ENCODE measurements at places on chromosomes 12 and 14.

DNA sequence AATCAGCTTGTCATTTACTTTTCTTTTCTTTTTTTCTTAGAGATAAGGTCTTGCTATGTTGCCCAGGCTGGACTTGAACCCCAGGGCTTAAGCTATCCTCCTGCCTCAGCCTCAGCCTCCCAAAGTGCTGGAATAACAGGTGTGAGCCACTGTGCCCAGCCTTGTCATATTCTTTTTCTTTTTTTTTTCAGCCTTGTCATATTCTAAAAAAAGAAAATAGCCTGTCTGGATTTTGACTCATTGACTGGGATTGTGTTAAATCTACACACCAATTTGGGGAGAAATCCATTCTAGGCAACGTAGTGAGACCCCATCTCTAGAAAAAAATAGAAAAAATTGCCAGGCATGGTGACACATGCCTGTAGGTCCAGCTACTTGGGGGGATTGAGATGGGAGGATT is 24.1 kb downstream of the ATP5MC2 start:
- DNase-seq, result no peak

DNA sequence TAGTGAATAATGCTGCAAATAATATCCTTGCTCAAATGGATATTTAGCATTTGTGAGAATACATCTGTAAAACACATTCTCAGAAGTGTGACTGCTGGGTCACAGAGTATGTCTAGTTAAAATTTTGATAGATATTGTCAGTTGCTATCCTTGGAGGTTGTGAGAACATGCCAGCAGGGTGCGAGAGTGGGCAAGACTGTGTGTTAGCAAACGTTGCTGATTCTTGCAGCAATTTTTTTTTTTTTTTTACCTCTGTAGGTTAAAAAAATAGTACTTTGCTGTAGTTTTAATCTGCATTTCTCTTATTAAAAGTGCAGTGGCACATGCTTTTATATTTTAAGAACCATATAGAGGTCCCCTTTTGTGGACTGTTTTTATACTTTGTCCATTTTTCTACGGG is 4.5 kb upstream of the NYNRIN start:
- no peak for DNase-seq

- DNase-seq, result no peak
These were observed 16.4 kb downstream of the TRMT61A start for GRCh38 chr14:103545219-103545914.

DNA sequence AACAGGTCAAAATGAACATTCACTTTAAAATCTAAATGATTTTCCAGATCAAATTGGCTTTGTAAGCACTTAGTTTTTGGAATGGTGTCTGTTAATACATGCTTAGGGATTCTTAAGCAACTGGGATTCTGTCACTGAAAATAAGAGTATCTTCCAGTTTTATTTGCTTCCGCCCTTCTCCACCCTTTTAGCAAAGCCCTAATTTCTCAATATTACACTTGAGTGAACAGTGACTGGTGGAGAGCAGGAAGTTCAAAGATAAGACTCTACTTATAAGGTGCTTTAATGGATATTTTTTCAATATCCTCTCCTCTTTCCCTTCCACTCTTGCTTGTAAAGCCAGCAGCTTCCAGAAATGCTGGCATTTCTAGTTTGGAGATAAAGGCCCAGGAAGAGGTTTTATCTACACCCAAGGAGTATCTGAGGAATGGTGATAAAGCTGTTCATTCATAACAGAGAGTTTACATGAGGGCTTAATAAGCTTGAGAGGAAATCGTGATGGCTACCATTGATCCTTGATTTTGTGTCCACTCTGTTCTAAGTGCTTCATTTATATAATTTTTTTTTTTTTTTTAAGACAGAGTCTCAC is 265.9 kb upstream of the PRICKLE1 start:
- no peak for DNase-seq

GRCh38 chr14:101215266-101215665 is 311.7 kb upstream of the RTL1 start:
- no peak for DNase-seq

GRCh38 chr12:55717011-55718007 is 1.5 kb downstream of the BLOC1S1 start:
- no peak for DNase-seq

DNA sequence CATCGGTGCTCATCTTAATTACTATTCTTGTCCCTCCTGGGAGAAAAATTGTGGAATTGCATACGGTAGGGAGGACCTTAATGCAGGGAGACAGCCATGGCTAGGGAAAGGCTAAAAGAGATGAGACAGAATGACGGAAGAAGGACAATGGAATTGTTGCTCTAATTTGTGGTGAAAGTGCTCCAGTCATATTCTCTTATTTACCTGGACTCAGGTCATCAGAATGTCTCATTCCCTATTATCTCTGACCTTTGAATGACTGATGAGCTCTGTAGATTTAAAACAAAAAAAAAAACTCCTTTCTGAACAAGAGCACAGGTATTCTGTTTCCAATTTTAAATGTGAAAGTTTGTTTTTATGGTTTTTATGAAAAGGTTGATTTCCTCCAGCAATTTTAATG is 8.6 kb upstream of the EPS8 start:
- no peak for DNase-seq

DNA sequence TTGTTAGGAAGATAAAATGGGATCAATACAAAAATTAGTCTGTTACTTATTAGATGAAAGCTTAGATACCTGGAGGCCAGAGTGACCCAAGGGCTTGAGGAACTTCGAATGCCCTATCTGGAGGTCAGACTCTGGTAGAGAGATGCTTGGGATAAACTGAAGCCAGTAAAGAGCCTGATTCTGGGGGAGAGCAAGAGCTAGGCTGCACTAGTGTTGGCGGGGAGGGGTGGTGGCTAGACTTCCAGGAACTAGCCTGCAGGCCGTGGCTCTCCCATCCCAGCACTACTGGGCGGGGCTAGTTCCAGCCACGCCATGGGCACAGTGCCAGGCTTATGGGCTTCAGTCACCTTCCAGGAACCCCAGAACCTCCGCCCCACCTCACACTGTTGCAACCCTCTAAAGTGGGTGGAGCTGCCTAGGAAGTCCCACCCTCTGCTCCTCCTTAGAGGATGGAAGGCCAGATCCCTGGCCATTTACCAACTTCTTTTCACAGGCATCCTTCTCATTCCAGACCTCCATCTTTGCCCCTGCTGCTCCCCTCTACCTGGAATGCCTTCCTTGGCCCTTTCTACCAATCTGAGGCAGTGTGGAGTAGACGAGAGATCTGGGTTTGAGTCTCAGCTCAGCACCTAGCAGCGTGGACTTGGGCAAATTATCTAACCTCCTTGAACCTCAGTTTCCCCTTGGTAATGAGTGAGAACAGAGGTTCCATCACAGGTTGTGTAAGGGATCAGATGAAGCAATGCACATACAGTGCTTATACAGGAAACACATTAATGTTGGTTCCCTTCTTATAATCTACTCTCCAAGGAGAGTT is 6.3 kb upstream of the NFE2 start:
- no peak for DNase-seq

DNA sequence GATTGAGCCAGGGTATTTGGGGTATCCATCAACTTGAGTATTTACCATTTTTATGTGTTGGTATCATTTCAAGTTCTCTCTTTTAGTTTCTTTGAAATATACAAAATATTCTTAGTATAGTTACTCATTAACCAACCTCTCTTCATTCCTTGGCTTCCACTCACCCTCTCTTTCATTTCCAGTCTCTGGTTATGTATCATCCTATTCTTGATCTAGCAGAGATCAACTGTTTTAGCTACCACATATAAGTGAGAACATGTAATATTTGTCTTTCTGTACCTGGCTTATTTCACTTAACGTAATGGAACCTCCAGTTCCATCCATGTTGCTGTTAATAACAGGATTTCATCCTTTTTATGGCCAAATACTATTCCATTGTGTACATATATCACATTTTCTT is 86.9 kb downstream of the DACT1 start:
- no peak for DNase-seq

GRCh38 chr12:110639336-110640141 is 25.6 kb downstream of the TCTN1 start:
- DNase-seq, result no peak

- no peak for DNase-seq
These were observed 152.1 kb upstream of the PLEKHG7 start for GRCh38 chr12:92550661-92551060.

GRCh38 chr14:96117101-96117897 is 78.1 kb downstream of the C14orf132 start:
- no peak for DNase-seq

DNA sequence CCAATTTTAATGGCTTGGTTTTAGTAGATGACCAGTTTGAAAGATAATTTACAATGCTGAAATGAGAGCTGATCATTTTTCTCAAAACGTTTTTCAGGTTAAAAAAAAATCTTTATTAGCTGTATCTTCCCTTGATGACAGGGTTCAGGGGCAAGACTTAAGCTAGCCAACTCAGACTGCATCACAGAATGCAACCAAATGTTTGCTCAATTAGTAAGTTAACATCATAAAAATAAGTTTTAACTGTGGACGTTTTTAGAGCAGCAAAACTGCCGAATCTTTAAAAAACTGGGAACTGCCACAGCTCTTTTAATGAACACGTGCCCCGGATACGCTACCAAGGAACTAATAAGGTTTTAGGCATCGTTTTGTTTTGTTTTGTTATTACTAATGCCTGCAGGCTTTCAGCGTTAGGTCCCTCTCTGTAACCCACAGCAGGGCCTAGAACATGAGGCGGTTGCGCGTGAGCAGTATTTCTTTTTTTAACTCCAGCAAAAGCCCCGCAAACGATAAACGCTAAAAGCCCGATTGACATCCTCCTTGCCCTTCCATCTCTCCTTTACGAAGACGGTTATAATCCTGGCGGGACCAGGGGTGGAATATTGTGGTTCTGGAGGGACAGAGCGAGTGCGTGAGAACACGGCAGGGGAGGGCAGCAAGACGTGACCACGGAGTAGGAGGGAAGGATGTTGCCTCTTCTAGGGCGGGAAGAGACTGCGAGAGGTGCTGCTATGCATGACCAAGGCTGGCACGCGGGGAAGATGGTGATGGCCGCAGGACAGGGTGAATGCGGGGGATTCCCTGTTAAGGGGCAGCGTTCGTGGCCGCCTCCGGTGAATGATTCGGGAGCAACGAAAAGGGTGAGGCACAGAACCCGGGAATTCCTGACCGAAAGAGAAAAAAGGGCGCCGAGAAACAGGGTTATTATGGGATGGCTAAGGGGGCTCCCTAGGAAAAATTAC is 652 bp downstream of the SUPT16H start:
- peak; percentile 40 for DNase-seq

GRCh38 chr12:1811281-1811947 is 9.0 kb upstream of the LRTM2 start:
- DNase-seq, result no peak

- DNase-seq, result no peak
These were observed 98.5 kb downstream of the PHLDA1 start for GRCh38 chr12:75933101-75933500.

DNA sequence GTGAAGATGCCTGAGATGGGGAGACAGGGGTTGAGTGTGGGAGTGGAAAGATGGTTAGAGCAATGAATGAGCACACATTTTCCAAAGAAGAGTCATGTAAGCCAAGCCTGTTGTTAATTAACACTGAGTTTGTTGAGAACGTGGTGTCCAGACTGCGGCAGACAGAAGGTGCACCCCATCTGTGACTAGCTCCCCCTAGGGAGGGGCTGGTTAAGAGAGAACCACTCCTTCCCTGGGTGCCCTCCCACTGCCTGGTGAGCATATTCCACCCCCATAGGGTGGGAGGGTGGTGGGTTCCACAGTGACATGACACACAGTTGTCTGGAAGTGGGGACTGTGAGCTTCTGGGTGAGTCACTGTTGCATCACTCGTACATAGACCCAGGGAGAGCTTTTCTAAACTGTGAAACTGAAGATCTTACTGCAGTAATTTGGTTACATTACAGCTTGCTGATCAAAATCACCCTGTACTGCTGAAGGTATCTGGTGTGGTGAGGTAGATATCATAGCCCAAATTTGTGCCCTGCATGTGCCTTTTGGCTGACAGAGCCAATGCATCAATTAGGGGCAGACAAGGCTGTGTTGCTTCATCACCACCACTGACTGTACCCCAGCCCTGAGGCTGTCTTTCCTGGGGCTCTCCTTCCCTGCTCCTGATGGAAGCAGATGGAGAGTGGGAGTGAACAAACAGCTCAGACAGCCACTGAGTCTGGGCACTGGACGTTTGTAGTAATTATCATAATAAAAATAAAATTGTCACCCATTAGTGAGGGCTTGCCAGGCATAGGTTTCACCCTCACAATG is 150.9 kb downstream of the EMP1 start:
- no peak for DNase-seq

GRCh38 chr14:45247427-45247826 is 5.6 kb downstream of the MIS18BP1 start:
- DNase-seq, result no peak

- DNase-seq, result no peak
These were observed 597 bp downstream of the SVOP start for GRCh38 chr12:109020146-109020795.

DNA sequence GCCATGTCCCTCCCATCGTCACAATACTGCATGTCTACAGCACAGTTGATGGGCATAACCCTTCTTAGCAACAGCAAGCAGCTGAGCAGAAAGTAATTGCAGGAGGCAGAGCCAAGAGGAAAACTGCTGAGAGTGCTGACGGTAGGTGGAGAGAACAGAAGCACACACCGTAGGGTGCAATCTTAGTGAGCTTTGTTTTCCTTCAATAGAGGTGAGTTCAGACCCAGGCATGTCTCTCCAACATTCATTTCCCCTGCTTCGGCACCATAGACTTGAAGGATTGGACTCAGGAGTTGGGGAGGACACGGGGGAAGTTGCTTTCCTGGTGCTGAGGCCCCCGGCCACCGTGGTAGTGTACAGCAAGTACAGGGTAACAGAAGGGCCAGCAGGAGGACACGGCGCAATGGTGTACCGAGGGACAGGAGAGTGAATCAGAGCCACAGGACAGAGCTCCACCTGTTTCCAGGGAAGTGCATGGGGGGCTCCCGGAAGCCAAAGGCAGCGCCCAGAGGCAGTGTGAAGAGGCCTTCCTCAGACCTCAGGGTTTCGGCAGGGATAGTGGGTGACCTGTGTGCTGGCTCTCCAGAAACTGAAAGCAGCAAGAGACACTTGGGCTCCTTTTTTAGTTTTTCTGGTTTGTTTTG is 36.3 kb upstream of the SINHCAF start:
- no peak for DNase-seq

DNA sequence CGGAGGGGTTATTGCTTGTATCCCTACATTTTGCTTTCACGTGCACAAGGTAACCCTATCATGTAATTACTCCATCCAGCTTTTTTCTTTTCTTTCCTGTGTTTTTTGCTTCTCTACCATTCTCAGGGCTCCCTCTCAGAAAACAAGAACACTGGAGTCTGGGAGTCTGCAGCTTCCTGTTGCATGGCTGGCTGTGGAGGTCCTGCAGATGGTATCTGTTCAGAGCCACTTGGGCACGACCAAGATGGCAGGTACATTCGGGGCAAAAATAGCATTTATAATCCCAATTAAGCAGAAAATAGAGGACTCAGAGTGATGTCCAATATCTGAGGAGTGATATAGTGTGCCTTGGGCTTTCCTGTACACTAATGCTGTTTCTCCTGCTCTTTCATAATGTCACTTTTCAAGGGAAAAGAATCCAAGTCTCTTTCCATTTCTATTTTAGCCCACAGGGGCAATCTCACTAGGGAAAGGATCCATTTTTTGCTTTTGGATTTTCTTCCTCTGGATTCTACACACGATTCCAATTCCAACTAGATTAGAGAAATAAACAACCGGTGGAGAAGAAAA is 3.2 kb upstream of the NUMB start:
- no peak for DNase-seq

All from GM10248 (cell line).